ENCODE measurements at places on chromosomes 11 and 22.

GRCh38 chr22:46083383-46084350 lies 66.7 kb upstream of the PPARA start:
- DNase-seq = no peak

GRCh38 chr11:77789061-77789730 lies 31.3 kb downstream of the RSF1 start:
- no peak for DNase-seq

GRCh38 chr11:20027556-20028013 lies 132.7 kb downstream of the DBX1 start:
- no peak for DNase-seq

DNA sequence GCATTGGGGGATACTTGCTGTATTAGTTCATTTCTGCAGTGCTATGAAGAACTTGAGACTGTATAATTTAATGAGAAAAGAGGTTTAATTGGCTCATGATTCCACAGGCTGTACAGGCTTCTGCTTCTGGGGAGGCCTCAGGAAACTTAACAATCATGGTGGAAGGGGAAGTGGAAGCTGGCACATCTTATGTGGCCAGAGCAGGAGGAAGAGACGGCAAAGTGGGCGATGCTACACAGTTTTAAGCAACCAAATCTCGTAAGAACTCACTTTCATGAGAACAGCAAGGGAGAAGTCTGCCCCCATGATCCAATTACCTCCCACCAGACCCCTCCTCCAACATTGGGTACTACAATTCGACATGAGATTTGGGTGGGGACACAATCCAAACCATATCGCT lies 55.1 kb downstream of the TMPRSS5 start:
- no peak for DNase-seq

- peak; percentile 86 for DNase-seq
Measured at GRCh38 chr22:45240810-45241631, at the start of gene KIAA0930. Gene KIAA0930, minus strand, starts transcription at chr22:45240894. Its CDS starts 191 bp downstream, at chr22:45240703.

- DNase-seq = peak; percentile 80
Measured at GRCh38 chr11:48001438-48002021, 21.2 kb downstream of the PTPRJ start.

GRCh38 chr22:21876486-21877176 lies 9.2 kb upstream of the MAPK1 start:
- peak; percentile 54 for DNase-seq

- no peak for DNase-seq
Measured at GRCh38 chr11:127023991-127024390, 23.4 kb upstream of the KIRREL3 start.

- no peak for DNase-seq
Measured at GRCh38 chr22:44259366-44260215, 53.2 kb downstream of the SHISAL1 start.

GRCh38 chr11:70364745-70365543 lies 33.4 kb upstream of the CTTN start:
- peak; percentile 86 for DNase-seq
